Urothelium cell line (cell line): ENCODE measurements at places on chromosomes 4 and X.

- DNase-seq, result no peak
Observed at GRCh38 chrX:14013054-14013453, 16.6 kb downstream of the GEMIN8 start.

DNA sequence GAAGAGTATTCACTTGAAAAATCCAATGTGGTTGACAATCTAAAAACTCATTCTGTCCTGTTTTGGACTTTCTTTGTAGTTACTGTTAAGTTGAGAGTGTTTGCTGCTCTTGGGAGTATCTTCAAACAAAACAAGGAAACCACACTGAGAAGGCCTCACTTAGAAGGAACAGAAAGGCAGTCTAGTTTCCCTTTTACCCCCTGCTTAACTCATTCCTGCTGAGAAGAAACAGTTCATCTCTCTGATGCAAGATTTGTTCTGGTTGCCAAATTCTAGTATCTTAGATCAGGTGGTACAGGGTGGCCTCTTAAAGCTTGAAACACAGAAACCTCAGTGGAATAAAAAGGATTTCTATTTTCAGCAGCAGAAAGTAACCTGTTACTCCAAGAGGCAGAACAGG, 41.4 kb downstream of the GUCY2F start:
- no peak for DNase-seq

DNA sequence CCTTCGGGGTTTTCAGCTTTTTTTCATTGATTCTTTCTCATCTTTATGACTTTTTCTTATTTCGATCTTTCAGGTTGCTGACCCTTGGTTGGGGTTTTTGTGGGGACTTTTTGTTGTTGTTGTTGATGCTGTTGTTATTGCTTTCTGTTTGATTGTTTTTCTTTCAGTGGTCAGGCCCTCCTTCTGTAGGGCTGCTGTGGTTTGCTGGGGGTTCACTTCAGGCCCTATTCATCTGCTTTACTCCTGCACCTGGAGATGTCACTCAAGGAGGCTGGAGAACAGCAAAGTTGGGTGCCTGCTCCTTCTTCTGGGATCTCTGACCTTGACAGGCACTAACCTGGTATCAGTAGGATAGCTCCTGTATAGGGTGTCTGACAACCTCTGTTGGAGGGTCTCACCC, 39.9 kb upstream of the PCDH18 start:
- DNase-seq, result no peak

- DNase-seq, result no peak
Observed at GRCh38 chr4:73684097-73684496, 56.3 kb upstream of the CXCL8 start.

- DNase-seq, result no peak
Observed at GRCh38 chrX:154309041-154309775, 13.6 kb downstream of the TKTL1 start.

GRCh38 chrX:46792810-46793188, 33.9 kb upstream of the SLC9A7 start:
- no peak for DNase-seq

DNA sequence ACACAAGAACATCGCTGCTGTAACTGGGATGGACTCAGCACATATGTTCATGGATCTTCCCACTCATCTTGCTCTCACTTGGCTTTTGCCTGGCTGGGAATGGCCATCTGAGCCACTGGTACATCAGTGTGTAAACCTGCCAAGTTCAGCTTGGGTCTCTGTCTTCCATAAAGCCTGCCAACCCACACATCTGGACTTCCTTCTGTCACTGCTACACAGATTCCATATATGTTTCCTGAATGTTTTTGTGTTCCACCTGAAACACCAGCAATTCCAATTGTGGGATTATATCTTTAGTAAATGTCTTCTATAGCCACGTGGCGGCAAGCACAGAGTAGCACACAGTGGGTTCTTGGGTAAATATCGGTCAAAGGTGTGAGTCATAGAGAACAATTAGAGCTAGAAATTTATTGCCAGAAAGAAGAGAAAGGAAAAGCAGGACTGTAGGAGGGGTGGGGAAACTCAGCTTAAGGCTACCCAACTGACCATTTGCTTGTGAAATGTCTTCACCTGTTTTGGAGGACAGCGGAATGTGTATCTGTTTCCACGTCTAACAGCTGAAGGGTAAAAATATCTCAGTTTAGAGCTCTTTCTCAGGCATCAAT, 125.9 kb downstream of the MFAP3L start:
- DNase-seq, result peak; percentile 58

DNA sequence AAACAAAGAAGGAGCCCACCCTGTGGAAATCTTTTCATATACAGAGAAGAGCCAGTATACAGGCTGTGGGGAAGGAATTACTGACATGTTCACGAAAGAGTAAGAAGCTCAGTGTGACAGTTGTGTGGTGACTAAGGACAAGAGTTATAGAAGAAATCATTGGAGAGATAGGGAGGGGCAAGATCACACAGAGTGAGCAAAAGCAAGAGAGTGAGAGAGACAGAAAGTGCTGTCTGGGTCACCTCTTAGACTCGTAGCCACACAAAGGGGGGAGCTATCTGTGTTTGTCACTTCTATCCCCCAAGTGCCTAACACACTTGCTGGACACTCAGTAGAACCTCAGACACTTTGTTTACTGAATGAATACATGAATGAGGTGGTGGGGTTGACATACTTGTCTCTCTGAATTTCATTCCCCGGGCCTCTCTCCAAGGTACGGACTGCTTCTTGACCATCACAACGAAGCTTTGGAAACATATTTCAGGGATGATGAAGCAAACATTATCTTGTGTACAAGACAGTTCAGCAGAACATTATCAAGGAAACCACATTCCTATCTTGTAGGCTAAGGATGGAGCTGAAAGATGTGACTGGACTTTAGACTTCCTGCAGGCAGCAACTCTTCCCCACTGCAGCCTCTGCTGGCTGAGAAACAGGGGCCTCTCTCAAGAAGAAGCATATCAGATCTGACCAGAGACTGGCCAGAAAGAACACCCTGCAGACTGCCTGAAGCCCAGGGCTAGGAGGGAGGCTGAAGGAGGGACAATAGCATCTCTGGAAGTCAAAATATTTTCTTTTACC, 168.2 kb downstream of the AMELX start:
- DNase-seq, result no peak

GRCh38 chr4:168677063-168677462, 180.2 kb downstream of the PALLD start:
- no peak for DNase-seq

DNA sequence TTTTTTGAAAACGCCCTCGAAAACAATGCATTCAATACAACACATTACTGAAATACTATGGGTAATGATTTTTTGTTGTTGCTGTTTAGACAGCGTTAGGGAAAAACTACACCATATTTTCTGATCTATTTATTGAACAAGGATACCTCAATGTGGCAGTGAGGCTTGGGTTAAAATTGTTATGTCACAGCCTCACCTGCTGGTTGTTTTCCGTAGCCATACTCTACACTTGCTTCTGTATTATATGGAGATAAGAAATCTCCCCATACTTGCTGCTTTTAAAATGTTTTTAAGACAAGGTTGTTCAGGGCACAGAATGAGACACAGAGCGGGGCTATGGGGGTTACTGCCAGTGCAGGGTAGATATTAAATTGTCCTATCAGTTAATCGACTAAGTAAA, 221.6 kb upstream of the FTHL17 start:
- DNase-seq, result no peak

DNA sequence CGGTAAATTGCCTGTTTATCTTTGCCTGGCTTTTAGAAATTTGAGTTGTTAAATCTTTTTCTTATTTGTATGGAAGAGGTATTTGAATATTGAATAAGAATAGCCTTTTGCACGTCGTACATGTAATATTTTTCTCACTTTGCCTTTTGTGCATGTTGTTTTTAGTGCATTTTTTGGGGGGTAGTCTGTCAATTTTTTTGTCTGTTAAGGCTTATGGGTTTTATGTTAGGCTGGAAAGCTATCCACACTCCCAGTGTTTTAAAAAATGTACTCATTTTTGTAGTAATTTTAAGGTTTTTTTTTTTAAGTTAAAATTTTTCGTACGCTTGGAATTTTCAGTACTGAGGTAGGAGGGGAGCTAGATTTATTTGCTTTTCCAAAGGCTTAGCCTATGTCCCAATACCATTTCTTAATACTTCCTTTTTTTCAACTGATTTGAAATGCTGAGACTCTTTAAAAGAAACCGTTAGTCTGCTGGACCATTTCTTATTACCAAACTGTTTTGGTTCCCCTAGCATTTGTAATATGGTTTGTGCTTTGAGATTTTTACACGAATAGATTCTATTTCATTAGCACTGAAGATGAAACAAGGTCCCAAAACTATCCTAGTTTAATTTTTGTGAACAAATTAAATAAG, 1.3 kb downstream of the HERC5 start:
- no peak for DNase-seq

DNA sequence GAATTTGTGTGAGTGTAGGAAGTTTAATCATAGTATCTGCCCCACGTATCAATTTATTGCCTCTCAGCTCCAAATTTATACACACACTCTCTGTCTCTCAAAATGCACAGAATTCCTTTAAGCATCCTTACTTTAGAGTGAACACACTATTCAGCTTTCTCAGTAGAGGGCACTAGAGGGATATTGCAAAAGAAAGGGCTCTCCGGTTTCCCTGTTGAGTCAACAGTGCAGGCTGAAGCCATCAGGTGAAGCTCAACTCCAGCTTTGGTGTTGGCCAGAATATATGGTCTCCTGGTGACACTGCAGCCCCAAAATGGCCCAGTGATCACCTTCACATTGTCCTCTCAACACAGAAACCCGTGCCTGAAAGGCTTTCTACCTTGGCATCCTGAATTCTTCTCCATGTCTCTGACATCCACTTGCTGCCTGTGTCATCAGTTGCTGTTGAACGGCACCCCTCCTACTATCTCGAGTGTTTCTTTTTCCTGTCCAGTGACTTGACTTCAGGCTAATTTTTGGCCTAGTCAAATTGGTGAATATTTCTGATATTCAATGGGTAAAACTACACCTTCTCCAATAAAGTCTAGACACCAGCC, 670.5 kb downstream of the GABRG1 start:
- peak; percentile 55 for DNase-seq

DNA sequence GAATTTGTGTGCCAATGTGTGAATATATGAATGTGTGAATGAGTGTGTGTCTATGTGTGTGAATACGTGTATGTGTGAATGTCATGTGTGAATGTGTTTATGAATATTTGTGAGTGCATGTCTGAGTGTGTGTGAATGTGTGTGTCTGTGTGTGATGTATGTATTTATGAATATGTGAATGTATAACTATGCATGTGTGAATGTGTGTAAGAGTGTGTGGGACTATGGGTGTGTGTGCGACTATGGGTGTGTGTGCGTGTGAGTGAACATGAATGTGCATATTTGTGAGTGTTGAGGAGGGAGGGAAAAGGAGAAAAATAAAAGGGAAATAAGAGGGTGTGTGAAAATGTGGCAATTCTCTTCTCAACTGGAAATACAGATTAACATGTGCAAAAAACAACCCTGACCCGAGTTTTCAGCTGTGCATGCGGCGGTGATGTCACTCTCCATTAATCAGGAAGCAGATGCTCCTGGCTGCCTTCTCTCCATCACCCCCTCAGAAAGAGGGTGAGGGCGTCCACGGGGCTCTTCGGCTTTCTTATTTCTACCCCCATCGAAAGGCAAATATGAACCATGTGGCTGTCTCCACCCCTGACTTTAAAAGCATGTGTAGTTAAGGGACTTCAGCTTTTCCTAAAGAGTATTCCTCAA, 219.8 kb downstream of the MAML3 start:
- DNase-seq, result no peak

DNA sequence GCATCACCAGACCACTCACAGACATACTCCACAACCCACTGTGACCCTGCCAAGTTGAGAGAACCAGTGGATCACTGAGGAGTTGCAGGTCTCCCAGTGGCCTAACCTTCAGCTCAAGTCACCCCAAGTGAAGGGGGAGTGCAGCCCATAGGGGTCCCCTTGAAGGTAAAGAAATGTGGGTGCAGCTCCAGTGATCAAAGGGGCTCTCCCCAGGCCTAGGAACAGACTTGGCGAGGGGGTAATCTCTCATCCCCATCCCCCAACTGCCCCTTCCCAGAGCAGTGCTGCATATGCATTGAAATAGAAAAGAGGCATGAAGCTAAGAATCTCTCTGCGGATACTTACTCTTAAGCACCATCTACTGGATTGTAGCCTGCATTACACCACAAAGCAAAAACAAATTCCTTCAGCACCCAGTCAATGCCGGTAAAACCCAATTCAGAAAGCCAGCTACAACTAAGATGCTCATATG, 27.0 kb downstream of the MAGEE1 start:
- DNase-seq, result peak; percentile 16

GRCh38 chr4:3193531-3194203, 55.3 kb upstream of the MSANTD1 start:
- no peak for DNase-seq

DNA sequence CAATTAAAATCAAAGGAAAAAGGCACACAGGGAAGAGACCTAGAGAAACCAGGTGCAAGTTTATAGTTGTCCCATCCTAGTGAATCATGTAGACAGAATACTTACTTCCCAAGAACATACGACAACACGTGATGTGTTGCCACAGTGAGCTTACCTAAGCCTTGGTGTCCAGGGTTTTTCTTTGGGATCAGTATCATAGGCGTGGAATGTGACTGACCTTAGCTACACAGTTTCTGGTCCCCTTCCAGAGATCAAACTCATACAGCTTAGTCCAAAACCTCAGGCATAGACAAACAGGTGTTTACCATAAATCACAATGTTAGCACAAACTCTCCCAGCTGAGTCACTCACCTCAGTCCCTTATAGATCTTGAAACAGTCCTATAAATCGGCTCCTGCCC, 17.7 kb downstream of the SLC25A31 start:
- no peak for DNase-seq

DNA sequence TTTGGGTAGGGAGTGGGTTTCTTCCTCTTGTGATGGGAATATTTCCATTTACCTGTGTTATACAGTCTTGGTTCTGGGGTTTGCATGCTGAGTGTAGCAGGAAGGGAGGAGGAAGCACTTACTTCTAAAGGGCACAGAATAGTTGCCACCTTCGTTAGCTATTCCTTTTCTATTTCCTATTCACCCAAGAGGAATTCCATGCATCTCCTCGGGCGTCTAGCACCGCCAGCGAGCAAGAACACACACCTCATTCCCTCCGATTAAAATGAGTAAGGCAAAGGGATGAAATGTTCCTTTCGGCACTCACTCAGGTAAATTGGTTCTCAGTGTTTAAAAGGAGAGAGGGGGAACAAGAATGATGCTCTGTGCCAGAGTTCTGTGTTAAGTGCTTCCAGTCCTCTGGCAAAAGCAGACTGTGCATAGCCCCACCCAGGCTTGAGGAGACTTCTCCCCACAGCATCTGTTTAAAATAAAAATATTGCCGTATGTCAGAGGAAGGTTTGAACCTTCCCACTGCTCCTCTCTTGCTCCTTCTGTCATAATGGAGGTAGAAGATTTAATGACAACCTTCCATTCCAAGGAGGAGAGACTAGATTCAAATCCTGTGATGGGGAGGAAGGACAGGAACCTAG, 351.4 kb downstream of the PTTG2 start:
- DNase-seq, result no peak

- no peak for DNase-seq
Observed at GRCh38 chr4:52948057-52948423, 85.9 kb downstream of the RASL11B start.
